EH (cell line): ENCODE measurements at places on chromosomes 11 and 22.

DNA sequence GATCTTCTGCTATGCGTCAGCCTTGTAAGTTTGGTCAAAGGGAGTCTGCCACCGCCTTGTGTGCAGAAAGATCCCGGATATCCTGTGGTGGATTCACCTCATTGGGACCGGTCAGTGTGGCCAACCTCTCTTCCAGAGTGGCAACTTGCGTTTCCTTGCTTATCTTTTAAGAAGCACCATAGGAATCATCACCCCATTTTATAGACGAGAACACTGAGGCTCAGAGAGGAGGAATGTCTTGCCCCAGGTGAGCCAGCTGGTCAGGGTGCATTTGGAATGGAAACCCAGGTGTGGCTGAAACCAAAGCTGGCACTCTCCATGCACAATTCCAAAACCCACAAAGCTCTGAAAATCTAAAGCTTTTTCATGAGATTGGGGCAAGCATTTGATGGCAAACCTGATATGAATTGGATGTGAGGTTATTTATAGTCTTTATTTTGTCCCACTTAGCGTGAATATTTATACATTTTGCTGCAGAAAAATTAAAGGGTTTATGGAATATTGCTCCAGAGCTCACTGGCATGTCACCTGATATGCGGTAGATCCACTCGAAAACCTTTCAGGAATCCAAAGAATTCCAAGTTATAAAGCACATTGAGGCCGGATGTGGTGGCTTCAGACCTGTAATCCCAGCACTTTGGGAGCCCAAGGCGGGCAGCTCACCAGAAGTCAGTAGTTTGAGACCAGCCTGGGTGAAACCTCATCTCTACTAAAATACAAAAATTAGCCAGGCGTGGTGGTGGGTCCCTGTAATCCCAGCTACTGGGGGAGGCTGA, 12.1 kb upstream of the EIF3D start:
- DNase-seq: peak; percentile 43

GRCh38 chr11:12509371-12509770, 132.0 kb downstream of the PARVA start:
- DNase-seq: no peak

DNA sequence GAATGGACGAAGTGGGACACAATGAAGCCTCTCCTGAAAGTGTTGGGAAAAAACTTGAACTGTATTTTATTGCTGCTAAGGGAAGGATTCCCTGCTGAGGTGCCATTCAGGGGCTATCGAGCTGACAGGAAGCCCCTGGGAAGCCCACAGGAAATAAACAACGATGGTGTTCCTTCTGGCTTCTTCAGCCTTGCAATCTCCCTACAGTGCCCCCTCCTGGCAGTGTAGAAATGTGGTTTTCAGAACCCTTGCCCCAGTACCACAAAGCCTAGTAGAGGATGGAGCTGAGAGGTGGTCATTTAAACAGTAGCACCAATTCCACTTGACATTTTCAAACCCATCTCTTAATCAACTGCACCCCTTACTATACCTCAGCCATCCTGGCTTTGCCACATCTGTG, 676.7 kb upstream of the ARHGAP42 start:
- no peak for DNase-seq

GRCh38 chr11:41955066-41955465, 495.6 kb upstream of the LRRC4C start:
- peak; percentile 22 for DNase-seq

GRCh38 chr22:39214383-39215069, 30.3 kb downstream of the PDGFB start:
- peak; percentile 25 for DNase-seq

GRCh38 chr11:78715639-78716311, 141.1 kb upstream of the NARS2 start:
- DNase-seq: peak; percentile 78

DNA sequence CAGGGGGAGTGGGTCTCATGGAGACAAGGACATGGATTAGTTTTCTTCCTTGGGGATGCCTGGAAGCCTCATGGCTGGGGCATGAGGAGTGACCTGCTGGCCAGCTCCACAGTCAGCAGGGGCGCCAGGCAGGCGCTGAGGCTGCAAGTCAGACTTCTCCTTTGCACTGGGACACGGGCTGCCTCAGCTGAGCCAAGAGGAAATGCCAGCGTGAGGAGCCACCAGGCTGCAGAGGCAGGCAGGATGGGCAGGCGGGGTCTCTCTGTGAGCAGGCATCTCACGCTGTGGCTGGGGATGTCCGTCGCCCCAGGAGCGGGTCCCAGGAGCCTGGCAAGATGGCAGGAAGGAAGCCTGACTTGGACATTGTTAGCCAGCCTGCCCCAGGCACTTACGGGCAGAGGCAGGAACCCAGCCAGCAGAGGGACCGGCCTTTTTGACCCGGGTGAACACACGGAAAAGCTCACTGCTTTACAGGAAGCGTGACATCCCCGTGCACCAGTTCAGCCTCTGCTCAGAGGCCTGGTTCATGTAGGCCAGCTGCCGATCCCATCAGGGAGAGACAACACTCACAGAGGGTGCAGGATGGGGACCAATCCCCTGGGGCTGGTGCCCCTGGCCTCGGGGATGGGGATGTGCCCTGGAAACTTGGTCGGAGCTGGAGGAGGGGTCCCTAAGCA, 10.2 kb downstream of the GNB1L start:
- peak; percentile 90 for DNase-seq

GRCh38 chr22:37552524-37553163, 7.6 kb upstream of the CDC42EP1 start:
- DNase-seq: peak; percentile 86

DNA sequence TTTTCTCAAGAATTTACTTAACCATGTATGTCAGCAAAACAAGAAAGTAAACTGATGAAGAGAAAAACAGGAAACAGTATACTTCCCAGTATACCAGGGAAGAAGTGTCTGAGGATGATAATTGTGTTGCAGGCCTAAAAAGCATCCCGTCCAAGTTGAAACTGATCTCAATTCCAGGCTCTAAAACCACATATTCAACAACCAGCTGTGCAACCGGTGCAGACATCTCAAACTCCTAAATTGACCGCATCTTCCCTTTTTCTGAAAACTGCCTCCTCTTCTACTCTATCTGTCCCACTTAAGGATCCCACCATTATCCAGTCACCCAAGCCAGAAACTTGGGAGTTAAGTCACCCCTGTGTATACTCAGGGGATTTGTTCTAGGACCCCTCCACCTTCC, 47.2 kb downstream of the CCDC83 start:
- no peak for DNase-seq

DNA sequence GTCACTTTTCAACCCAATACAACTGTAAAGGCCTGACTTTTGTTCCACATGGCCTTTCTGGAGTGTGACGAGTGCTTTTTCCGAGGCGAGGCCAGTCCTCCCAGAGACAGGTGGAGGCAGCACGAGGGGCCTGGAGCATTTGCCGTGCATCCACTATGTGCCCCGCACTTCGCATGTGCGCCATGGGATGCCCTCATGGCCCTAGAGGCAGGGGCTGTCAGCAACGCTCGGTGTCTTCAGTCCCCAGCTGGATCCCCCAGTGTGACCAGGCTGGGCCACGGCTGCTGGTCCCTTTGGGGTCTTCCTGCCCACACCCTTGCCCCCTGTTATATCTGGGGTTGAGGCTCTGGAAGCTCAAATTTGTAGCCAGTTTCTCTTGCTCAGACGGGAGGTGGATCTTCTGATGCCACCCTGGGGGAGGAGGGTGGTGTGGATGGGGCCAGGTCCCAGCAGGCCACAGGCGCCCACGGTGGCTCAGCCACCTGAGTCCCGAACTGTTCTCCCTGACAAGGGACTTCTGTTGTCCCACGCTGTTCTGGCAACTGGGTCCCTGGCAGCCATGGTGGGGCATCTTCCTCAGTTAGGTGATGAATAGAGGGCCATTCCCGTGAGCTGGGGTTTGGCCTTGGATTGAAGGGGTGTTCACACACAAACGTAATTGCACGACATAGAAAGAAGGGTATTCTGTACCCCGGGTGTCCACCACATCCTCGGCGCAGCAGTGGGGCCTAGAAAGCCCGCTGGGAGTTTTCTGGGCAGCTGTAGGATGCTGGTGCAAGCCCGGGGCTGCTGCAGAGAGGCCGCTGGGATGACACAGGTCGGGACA, 100.9 kb downstream of the CTTN start:
- no peak for DNase-seq

DNA sequence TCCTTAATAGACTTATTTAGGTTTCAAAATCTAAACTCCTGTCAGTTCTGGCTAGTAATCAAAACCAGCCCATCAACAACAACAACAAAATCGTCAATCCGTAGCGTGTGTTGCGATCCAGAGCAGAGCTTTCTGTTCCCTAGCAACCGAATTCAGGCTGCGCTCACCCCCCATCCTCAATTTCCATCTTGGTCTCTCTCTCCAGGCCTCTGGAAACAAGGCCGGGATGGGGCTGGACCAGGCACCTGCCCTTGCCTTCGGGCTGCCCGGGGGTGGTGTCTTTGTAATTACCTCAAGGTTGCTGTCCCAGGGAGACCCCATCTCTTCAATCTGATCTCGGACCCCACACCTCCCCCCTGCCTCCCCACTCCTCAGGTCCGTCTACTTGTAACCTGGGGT, 1341.5 kb downstream of the BRD1 start:
- no peak for DNase-seq

GRCh38 chr11:126695293-126695692, 305.3 kb downstream of the KIRREL3 start:
- DNase-seq: no peak

GRCh38 chr22:21758091-21758864, 22.7 kb upstream of the YPEL1 start:
- DNase-seq: no peak

DNA sequence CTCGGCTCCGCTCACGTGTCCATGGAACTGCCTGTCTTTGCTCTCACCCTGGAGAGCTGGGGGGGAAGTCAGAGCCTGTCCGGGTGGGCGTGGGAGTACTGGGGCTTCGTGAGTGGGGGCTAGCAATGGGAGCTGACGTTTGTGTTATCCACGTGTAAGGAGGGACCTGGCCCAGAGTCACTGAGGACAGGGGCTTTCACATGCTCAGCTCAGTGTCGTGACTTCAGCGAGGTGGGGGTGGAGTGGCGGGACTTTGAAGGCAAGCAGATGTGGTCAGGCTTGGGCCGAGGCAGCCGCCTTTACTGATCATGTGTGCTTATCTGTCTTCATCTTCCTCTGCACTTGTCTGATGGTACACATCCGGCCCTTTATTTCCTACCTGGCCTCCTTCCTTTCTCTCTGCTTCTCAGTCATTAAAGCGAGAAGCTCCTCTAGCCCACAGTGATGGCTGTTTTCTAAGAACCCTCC, 113.1 kb upstream of the NNMT start:
- DNase-seq: no peak

- DNase-seq: no peak
These were observed 306.8 kb downstream of the TBC1D22A start for GRCh38 chr22:47069270-47069669.

- DNase-seq: peak; percentile 68
These were observed 51.2 kb upstream of the EMID1 start for GRCh38 chr22:29154364-29155048.

GRCh38 chr11:70242885-70243284, 27.6 kb upstream of the PPFIA1 start:
- no peak for DNase-seq
